Effector memory CD8-positive, alpha-beta T cell (primary cell): ENCODE measurements at places on chromosomes 2 and 18.

GRCh38 chr18:78352910-78353309 is 626.7 kb upstream of the SALL3 start:
- DNase-seq = no peak

GRCh38 chr2:133476931-133477615 is 91.2 kb downstream of the NCKAP5 start:
- DNase-seq = no peak

- DNase-seq = no peak
These were observed 24.0 kb downstream of the PKDCC start for GRCh38 chr2:42071791-42072190.

DNA sequence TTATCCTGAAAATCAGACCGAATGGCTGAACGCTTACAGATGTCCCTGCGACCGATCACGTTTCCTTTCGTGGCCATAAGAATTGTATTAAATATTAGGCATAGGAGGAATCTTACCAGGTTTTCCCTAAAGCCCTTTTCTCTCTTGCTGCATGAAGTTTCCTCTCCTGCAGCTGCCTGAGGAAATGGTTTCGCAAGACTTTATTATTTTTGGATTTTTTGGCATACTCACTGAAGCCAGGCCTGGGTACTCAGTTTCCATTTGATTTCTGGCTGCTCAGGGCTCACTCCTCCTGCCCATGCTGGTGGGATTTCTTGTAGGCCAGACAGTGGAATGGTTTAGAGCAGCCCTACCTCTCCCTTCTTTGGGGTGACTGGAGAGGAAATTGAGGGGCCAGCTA is 114.0 kb downstream of the KLHL29 start:
- no peak for DNase-seq

DNA sequence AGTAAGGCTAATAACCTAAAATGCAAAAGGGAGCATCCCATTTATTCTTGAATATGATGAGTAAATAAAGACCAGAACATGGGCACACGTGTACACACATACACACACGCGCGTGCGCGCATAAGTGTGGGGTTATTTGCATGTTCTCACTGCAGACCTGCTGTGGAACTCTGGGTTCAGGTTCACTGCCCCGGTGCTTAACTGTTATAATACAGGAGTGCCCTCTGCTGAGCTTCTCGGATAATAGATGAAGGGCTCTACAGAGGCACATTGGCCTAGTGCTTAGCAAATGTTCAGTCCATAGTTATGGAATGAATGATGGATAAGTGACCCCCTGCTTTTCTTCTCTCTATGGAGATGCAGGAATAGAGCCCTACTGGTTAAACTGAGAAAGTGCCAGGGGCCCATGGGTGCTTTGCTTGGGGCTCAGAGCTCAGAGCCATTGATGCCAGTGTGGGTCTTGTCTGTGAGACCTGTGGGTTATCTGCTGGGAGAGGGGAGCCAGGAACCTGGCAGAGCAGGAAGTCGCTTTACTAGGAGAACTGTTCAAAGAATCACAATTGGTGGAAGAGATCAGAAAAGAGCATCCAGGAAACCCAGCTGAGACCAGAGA is 3.6 kb upstream of the ARL4C start:
- peak; percentile 70 for DNase-seq

DNA sequence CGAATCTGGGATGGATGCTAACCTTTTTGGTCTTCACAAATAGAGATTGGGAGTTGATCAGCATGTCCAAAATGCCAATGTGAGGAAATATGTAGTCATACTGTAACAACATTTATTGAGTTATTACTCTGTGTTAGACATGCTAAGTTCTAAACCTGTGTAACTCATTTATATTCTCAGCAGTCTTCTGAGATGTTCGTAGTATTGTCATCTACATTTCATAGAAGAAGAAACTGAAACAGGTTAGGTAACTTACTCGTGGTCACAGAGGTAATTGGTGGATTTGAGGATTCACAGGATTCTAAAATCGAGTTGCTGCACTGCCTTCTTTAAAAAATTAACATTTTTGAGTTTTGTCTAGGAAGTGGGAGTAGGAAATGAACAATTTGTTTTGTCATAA is 162.1 kb downstream of the UBE2E3 start:
- DNase-seq = no peak

- peak; percentile 26 for DNase-seq
These were observed 14.5 kb downstream of the IL1R2 start for GRCh38 chr2:102005989-102006885.

GRCh38 chr2:205197468-205198139 is 484.7 kb upstream of the NRP2 start:
- DNase-seq = no peak
